Glutamatergic neuron (in vitro differentiated cells): ENCODE measurements at places on chromosomes 7 and 10.

DNA sequence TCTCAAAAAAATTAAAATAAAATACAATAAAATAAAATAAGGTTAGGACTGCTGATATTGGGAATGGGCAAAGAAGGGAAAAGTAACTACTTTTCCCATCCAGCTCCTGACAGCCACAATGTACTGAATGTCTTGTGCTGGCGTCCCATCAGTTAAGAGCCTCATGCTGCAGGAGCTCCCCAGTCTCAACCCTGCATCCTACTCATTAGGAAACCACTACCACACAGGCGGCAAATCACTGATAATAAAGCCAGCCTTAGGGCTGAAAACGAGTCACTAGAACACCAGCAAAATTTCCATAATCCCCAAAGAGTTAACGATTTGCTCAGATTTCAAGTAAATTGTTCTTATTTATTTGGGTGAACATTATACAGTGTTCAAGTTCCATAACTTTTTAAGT is 4.3 kb downstream of the YWHAG start:
- no peak for DNase-seq

DNA sequence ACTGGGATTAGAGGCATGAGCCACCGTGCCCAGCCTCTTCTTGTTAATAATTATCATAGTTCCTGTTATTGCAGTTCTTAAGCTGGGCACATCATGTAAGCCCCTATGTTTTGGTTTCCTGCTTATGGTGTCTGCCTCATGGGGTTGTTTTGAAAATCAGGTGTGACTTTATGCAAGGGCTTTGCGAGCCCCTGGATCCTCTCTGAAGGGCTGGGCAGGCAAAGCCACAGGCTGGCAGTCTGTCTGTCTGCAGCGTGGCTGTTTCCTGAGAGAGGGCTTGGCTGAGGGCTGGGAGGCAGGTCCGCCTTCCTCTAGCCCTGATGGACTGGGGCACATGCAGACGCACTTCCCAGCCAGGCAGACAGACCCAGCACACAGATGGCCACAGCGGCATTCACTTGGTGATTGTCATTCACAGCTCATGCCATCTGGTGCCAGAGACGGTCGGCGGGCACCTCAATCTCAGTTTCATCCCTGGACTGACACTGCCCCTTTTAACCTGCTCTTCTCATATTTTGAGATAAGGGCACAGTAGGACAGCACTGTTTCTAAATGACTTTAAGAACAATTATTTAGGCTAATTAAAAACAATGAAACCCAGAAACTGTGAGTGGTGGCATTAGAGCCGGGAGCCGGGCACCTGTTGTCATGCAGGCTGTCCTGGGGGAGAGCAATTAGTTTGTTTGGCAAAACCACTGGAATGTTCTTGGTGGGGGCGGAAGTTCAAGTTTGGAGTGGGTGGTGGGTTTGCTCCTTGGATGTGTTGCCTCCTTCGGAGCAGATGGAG is 35.5 kb downstream of the RBM20 start:
- peak; percentile 73 for DNase-seq

DNA sequence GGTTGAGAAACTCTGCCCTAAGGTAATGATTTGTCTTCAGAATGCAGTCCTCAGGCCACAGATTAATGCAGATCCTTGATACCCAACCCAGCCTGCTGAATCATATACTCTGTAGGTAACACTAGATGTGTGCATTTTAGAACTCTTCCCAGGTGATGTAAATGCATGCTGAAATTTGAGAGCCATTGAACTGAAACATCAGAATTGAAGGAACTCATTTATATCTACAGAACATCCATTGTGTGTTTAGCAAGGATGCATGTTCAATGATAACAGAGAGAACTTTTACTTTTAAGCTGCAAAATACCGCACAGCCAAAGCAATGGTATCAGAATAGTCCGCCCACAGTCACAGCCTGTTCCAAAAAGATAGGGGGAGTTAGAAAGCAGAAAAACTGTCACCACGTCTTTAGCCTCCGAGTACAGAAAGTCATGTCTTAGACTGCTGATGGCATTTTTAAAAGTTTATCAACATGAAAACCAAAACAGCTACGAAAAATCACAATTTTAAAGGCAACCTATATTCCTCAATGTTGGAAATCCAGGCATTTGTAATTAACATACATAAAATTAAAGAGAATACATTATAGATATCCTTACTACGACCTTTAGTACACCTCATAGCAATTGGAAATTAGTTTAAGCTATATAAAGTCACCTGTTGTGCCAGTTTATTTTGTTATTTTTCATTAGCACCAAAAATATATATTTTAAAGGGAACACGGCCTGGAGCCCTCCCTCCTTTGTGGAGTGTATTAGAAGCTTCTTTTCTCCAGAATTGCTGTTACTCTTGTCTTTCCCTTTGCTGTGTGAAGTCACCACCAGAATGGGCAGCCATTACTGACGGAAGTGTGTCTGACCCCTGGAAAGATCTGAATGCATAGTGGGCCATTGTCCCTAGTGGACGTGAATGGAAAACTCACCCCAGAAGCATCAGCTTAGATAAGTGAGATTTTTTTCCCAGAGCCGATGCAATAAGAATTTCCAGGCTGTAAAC is 65.8 kb upstream of the PRKAR2B start:
- DNase-seq: no peak

GRCh38 chr10:22005763-22006162 is 2.2 kb upstream of the DNAJC1 start:
- no peak for DNase-seq

- DNase-seq: no peak
These were observed 49.4 kb downstream of the AKR1D1 start for GRCh38 chr7:138125598-138126111.
